Panc1 (cell line): ENCODE measurements at places on chromosomes 6 and 20. TPM values are rescaled to one million over a fixed set of nuclear protein-coding genes. Genes with fewer than 3 reads are reported as not detected.
A peak's percentile ranks its signal among the peaks of the same experiment; 100 is the strongest.

DNA sequence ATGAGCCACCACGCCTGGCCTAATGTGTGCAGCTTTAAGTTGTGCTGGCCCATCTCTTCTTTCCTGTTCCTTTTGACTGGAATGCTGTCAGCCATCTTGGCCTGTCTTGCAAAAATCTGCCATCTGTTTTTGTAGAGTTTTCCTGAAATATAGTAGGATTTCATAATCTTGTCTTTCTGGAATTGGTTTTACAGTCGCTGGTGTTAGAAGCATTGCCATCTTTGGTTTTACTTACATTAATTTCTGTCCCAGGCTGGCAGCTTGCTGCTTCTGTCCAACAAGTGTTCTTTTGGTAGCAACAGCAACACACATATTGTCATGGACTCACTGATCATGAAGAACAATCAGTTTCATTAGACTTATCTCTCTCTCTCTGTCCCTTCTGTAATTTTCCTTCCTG is 29.1 kb upstream of the TULP1 start:
- no peaks in the 10 kb centered on the region for H3K36me3 ChIP-seq
- H3K4me3 ChIP-seq = no peak overlapping the region
- no peak overlapping the region for H3K27ac ChIP-seq
- no peaks in the 10 kb centered on the region for H3K4me1 ChIP-seq
- no peaks in the 10 kb centered on the region for H3K27me3 ChIP-seq

DNA sequence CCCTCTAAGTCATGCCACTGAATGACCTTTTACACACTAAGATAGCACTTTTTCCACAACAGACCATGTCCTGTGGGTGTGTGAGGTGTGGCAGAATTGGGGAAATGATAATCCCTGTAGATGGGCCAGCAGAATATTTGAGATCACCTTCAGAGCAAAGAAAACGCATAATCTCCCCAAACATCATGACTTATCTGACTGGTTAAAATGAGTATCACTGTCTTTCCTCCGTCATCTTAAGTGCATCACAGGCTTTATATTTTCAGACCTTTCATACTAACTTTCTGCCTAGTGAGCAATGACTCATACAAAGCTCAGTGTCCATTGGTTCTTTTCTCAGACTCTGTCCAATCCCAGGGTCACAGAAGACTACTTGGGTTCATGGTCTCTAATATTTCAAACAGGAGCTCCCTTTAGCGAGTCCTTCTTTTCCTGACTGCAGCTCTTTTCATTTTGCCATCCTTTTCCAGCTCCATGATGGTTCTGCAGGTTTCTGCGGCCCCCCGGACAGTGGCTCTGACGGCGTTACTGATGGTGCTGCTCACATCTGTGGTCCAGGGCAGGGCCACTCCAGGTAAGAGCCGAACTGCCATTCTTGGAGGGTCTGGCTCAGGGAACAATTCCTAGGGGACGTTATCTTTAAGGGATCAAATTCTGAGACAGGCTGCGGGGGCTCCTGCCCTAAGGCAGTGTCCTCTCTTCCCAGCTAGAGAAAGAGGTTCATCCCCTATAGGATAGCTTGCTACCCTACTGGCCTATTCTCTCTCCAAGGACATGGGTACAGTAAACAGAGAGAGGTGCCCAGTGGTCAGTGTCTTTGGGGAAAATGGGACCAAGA is at the start of gene HLA-DPB1:
Gene HLA-DPB1 (plus strand): TSS at position 423 of the 838 bp plus-strand sequence. CDS start 52 bp downstream, at position 475.
- no peak for DNase-seq
- peaks cover 18% of the 10 kb centered on the region for H3K27me3 ChIP-seq
- H3K36me3 ChIP-seq = no peaks in the 10 kb centered on the region
- H3K27ac ChIP-seq = no peak within 1 kb of the TSS

- no peaks in the 10 kb centered on the region for H3K27me3 ChIP-seq
- H3K4me3 ChIP-seq = no peak overlapping the region
- H3K27ac ChIP-seq = no peak overlapping the region
These were observed 44.8 kb upstream of the SAMD5 start for GRCh38 chr6:147463651-147464050.

GRCh38 chr6:18536591-18537055 is 149.5 kb downstream of the RNF144B start:
- DNase-seq = no peak
- H3K27me3 ChIP-seq = peaks cover 22% of the 10 kb centered on the region; the same call in 1 of the 2 replicates
- H3K4me1 ChIP-seq = no peaks in the 10 kb centered on the region
- no peaks in the 10 kb centered on the region for H3K36me3 ChIP-seq
- no peak overlapping the region for H3K4me3 ChIP-seq

GRCh38 chr20:57495978-57496377 is 29.0 kb downstream of the CTCFL start:
- H3K4me1 ChIP-seq = 0 out of 2 replicates have a peak, but pooled peaks cover 8% of the 10 kb centered on the region
- no peak overlapping the region for H3K27ac ChIP-seq
- H3K4me3 ChIP-seq = no peak overlapping the region
- H3K36me3 ChIP-seq = no peaks in the 10 kb centered on the region
- no peak for DNase-seq
- H3K27me3 ChIP-seq = no peaks in the 10 kb centered on the region

- no peaks in the 10 kb centered on the region for H3K27me3 ChIP-seq
- no peak overlapping the region for H3K27ac ChIP-seq
- no peak for DNase-seq
These were observed 617.2 kb downstream of the PTPRT start for GRCh38 chr20:42572320-42573016.

DNA sequence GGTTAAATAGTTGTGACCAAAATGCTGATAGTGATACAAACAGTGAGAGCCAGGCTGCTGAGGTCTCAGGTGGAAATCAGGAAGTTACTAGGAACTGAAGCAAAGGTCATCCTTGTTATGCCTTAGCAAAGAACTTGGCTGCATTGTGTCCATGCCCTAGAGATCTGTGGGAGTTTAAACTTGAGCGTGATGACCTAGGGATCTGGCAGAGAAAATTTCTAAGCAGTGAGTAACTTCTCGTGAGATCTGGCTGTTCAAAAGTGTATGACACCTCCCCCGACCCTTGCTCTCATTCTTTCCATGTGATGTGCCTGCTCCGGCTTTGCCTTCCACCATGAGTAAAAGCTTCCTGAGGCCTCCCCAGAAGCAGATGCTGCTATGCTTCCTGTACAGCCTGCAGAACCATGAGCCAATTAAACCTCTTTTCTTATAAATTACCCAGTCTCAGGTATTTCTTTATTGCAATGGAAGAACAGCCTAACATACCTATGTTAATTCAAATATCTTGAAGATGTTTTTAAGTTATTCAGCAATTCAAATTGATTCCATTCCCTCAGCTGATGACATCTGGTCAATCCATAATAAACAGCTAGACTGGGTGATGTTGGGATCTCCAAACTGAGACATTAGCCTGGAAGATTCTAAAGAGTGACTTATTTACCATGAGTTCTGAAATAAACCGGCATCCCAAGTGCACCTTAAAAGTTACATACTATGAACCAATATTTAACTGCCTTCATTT is 33.8 kb downstream of the KIF16B start:
- no peaks in the 10 kb centered on the region for H3K36me3 ChIP-seq
- no peak overlapping the region for H3K27ac ChIP-seq
- H3K27me3 ChIP-seq = no peaks in the 10 kb centered on the region
- DNase-seq = no peak
- no peak overlapping the region for H3K4me3 ChIP-seq
- no peaks in the 10 kb centered on the region for H3K4me1 ChIP-seq

DNA sequence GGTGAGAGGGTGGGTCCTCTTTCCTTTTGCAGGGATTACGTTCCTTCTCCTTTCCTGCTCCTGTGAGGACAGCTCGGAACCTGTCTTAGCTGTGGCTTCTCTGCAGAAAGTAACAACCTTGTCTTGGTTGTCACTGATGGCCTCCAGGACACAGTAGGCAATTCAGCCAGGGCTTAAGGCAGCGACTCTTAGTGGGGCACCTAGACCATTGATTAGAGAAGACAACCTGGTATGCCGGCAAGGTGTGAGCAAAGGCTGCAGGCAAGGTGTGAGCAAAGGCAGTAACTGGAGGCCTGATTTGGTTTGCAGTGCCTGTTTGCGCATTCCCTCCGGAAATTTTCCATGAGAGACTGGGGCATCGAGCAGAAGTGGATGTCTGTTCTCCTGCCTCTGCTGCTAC is 37.6 kb downstream of the DYNLT1 start:
- no peaks in the 10 kb centered on the region for H3K4me1 ChIP-seq
- no peak overlapping the region for H3K27ac ChIP-seq
- peaks cover 19% of the 10 kb centered on the region for H3K36me3 ChIP-seq
- H3K4me3 ChIP-seq = no peak overlapping the region
- DNase-seq = no peak

DNA sequence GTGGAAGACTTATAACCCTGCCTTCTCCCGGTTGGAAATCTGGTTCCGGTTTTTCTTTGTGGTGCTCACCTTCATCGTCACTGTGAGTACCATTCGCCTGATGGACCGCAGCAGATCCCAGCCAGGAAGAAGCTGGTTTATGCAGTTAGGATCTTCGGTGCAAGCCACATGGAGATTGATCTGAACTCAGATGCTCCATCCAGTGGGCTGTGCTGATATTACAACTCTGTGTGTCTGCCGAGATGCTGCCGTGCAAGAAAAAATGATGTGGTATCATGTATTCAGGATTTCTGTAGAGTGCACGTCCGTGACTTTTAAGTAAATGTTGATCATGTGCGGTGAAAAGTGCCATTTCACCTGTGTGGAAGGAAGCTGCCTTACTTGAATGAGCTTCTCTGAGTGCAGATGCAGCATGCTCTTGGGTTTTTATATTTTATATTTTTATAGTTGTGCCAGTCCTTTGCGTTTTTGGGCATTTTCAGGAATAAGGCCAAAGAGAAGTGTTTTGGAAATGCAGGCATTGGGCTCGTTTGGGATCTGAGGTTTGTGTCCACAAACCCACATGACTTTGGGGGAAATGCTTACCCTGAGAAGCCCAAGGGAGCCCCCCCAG is 39.2 kb downstream of the DYNLT1 start:
- no peak overlapping the region for H3K27ac ChIP-seq
- peak; percentile 53 for DNase-seq
- no peaks in the 10 kb centered on the region for H3K27me3 ChIP-seq
- H3K4me3 ChIP-seq = no peak overlapping the region
- peaks cover 20% of the 10 kb centered on the region for H3K36me3 ChIP-seq

GRCh38 chr6:10314163-10314955 is 100.5 kb downstream of the TFAP2A start:
- no peak for DNase-seq
- H3K36me3 ChIP-seq = no peaks in the 10 kb centered on the region
- peak overlapping the region; percentile 83 for H3K27ac ChIP-seq
- no peak overlapping the region for H3K4me3 ChIP-seq

DNA sequence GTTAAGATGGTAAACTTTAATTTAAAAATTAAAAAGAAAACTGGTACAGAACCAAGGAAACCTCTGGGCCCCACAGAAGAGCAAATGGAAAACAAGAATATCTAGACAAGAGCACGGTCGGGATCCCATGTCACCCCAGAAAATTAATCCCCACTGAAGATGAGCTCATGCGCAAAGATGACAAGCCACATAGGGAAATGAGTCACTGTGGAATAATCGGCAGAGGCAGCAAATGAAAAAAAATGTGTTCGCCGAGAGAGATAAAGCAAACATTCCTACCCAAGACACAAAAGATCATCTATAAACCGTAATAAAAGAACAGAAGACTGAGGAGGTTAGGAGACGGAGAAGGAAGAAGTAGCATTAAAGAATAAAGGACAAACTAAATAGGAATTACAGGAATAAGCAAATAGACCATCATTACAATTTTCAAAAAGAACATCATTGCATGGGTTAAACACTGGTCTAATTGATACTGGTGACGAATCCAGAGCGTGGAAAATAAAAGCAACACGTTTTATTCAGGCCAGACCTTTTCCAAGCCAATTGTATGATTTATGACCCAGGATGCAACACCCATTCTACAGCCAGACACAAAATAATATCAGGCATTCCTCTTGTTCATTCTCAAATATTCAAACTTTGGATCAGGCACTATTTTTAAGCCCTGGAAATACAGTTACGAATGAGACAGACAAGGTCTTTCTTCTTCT is 138.0 kb upstream of the ARID1B start:
- H3K4me3 ChIP-seq = no peak overlapping the region
- no peaks in the 10 kb centered on the region for H3K27me3 ChIP-seq
- no peaks in the 10 kb centered on the region for H3K36me3 ChIP-seq
- no peak overlapping the region for H3K27ac ChIP-seq
- DNase-seq = no peak

DNA sequence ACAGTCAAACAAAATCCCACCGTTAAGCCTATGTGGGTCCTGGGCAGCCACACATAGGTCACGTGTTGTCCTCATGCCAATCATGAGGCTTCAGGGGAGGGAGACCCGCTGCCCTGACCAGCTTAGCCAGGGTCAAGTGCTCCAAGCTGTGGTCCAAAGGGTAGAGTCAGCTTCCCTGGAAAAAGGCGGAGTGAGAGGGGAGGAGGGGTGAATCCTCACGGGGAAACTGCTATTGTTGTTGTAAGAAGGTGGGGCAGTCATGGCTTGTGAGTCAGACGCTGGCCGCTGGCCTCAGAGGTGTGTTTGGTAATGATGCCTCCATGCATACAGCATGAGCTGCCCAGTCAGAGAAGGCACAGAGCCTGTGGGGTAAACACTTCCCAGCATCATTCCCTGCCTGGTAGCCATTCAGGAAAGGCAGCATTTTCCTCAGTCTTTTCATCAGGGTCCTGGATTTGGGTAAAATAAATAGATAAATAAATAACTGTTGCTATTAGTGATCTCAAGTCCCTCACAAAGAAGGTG is 8.7 kb downstream of the CST3 start:
- no peaks in the 10 kb centered on the region for H3K36me3 ChIP-seq
- no peaks in the 10 kb centered on the region for H3K4me1 ChIP-seq
- H3K27ac ChIP-seq = no peak overlapping the region
- no peaks in the 10 kb centered on the region for H3K27me3 ChIP-seq
- H3K4me3 ChIP-seq = no peak overlapping the region

DNA sequence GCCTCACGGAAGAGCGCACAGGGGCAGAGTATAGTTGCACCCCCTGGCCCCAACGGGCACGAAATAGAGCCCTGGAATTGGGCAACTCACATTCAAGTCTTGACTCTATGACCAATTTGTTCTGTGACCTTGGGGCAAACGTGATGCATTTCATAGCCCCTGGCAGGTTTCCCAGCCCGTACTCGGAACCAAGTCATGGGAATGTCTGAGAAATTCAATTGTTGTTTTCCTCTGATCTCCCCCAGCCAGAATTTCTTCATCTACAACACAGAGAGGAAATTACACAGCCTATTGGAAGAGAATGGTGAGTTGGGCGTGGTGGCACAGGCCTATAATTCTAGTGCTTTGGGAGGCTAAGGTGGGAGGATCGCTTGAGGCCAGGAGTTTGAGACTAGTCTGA is 322.3 kb upstream of the SULF2 start:
- H3K4me3 ChIP-seq = no peak overlapping the region
- peaks cover 8% of the 10 kb centered on the region for H3K27me3 ChIP-seq
- no peaks in the 10 kb centered on the region for H3K4me1 ChIP-seq
- DNase-seq = no peak
- no peaks in the 10 kb centered on the region for H3K36me3 ChIP-seq

AKAP7 gene
- 3.2 TPM for total RNA-seq

DCBLD1 gene
- total RNA-seq = 29.0 TPM

OLIG3 gene
- total RNA-seq = not detected

TBXT gene
- total RNA-seq = not detected

PSMB8 gene
- total RNA-seq = 43.8 TPM

PREP gene
- total RNA-seq = 50.4 TPM

COL12A1 gene
- total RNA-seq = 10.4 TPM

BPIFB1 gene
- total RNA-seq = 0.10 TPM

LINC00237 gene
- not detected for total RNA-seq
